ENCODE measurements at places on chromosomes 11 and 22. TPM values are rescaled to one million over a fixed set of nuclear protein-coding genes. Genes with fewer than 3 reads are reported as not detected.

- DNase-seq = no peak
Observed at GRCh38 chr11:134613646-134614045, 201.6 kb upstream of the B3GAT1 start.

The CCDC89 gene
- total RNA-seq = not detected

DNA sequence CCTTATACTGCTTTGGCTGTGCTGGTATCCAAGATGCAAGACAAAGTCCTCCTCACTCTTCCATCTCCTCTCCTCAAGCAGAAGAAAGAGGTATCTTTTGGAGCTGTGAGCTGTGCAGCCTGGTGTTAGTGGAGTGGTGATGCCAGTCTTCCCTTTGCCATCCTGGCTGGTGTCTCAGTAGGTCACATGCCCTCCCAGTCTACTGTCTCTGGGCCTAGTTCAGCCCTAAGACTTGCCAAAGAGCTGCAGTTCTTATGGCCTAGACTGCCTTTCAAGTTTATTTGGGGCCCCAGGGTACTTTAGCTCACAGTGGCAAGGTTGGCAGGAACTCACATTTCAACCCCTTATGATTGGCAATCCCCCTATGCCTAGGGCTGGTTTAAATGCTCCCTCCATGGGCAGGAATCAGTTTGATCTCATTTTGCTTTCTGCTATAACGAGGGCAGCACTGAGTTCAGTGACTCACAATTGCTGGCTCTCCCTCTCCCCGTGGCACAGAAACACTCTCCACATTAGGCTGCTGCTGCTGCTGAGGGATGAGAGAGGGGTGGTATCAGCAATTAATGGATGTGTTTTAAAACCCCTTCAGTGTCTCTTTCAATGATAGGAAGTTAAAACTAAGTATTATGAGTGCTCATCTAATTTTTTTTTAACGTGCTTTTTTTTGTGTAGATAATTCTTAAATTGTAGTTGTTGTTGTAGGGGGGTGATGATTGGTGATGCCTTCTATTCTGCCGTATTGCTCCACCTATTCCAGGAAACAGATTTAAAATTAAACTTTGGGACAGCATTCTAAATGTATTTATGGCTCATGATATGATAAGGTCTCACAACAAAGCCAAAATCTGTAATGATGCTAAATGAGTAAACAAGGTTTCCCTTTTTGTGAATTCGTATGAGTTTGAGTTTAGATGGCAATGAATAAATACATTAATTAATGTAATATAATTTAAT lies 1295.0 kb downstream of the JRKL start:
- DNase-seq = no peak

The MIAT gene
- 0.33 TPM for total RNA-seq

DNA sequence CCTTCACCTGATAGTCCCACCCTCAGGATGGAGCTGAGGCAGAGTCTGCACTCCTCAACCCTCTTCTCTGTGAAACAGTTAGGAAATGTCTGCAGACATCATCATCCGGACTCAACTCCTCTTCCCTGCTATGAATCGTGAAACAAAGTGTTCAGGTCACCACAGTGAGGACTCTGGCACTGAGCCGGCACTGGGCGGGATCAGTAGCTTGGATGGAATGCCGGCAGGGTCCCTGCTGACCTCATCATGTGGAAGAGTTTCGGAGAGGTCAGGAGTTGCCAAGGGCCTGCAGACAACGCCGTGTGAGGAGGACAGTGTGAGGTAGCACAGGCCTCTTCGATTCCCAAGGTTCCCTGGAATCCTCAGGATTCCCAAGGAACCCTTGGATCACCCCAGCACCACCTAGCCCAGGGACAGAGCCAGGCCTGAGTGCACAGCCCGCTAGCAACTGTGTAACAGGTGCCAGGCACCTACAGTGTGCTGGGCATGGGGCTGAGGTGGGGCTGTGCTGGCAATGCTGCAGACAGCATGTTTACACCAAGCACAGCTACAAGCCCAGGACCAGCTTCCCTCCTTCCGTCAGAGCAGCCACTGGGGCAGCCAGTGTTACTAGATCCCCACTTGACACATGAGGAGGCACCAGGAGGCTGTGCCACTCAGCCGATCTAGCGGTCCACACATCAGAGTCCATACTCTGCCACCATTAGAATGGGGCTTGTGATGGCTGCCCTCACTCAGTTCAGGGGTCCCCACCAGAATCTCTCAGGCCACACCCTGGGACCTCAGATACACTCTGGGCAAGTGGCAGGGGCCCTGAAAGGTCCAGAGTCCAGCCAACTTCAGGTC lies 693 bp upstream of the LINC01488 start:
- DNase-seq = no peak

The TCN2 gene
- total RNA-seq = not detected

DNA sequence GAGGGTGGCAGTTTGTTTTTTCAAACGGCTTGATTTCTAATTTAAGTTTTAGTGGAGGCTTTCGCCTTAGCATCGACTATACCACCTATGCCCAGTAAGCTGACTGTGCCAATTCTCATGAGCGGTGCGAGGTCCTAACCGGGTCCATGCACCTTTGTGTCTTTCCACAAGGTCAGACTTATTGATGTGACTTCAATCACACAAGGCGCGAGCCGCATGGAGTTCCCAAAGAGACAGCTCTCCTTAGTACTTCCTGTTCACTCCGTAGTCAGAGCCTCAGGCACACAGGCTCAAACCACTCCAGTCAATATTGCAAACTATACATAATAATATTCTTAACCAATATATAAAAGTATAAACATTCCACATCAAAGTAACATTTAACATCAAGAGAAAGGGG lies 18.2 kb downstream of the ST14 start:
- DNase-seq = no peak

DNA sequence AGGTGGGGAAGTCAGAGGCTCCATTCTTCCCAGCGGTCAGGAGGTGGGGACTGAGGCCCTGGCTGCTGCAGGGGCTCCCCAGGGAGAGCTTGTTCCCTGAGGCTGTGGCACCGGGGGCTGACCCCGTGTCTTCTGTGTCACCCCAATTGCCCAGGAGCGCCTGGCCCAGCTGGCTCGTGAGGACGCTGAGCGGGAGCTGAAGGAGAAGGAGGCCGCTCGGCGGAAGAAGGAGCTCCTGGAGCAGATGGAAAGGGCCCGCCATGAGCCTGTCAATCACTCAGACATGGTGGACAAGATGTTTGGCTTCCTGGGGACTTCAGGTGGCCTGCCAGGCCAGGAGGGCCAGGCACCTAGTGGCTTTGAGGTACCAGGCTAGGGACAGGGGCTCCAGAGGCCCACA lies 53.2 kb downstream of the MYO7A start:
- no peak for DNase-seq

The MMP11 gene
- 2.0 TPM for total RNA-seq

GRCh38 chr11:19284881-19285280 lies 44.1 kb upstream of the E2F8 start:
- DNase-seq = no peak

- DNase-seq = no peak
Observed at GRCh38 chr11:74951226-74951625, 2.2 kb downstream of the SPCS2 start.

The CENPM gene
- 60.6 TPM for total RNA-seq

GRCh38 chr11:14835496-14836492 lies 56.2 kb downstream of the CYP2R1 start:
- peak; percentile 41 for DNase-seq

The CD248 gene
- total RNA-seq = not detected

GRCh38 chr11:128804481-128804880 lies 62.6 kb downstream of the KCNJ1 start:
- DNase-seq = no peak

The GLB1L2 gene
- total RNA-seq = 11.6 TPM

The APOL5 gene
- not detected for total RNA-seq

DNA sequence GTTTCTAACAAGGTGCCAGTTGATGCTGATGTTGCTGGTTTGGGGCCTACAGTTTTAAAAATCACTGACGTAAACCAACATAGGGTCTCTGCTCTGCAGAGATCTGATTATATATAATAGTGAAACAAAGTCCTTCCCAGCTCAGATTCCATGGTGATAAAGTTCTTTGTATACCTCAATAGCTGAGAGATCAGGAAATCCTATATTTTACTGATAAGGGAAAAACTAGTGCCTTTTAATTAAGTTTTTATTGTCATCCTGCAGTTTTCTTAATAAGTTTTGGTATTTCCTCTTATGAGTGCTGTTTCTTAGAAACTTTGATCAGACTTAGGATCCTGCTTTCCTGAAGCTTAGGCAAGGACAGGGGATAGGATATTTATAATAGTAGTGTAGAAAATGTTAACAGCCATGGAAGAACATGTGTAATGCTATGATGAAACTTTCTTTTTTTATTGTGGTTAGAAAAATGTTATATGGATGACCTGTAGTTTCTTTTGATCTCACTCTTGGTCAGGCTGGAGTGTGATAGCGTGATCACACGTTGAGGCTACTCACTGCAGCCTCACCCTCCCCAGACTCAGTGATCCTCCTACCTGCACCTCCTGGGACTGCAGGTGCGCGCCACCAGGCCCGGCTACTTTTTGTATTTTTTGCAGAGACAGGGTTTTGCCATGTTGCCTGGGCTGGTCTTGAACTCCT lies 14.1 kb downstream of the CAPRIN1 start:
- DNase-seq = no peak

The CCND1 gene
- 60.7 TPM for total RNA-seq

The BATF2 gene
- total RNA-seq = not detected

The ROM1 gene
- 2.5 TPM for total RNA-seq

- DNase-seq = peak; percentile 33
Observed at GRCh38 chr11:59822989-59823566, 12.5 kb upstream of the MRPL16 start.

- DNase-seq = no peak
Observed at GRCh38 chr11:67283481-67283963, 5.6 kb upstream of the ANKRD13D start.

DNA sequence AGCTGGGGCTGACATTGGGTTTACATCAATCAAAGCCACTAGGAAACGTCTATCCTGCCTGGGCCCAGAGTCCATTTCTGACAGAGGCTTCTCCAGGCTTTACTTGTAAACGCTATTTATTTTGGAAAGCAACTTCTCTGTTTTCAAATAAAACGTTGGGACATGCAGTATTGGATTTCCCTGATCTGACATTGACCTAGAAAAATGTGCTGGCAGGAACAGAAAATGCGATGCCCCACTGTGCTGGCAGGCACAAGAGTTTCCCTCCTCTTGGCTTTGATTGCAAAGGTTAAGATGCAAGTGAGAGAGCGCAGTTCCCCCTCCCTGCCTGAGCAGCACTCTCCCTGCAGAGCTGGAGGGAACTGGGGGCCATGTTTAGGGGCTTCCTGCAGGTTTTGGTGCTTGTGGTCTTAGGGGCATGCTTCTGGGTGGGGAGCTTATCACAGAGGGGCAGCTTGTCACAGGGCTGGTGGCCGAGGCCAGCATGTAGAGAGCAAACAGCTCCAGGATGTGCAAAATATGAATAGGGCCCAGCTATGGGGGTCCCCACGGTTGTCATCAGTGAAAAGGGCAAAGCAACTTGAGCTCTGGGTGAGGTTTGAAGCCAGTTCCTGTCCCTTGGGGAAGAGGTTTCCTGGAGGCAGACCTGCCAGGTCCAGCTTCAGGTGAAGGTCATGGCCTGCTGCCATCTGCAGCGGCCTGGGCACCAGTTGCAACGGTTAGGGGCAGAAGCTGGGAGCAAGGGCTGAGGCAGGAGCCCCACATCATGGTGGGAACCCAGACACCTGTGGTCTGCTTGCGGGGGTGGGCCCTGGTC lies 42.3 kb upstream of the DKK3 start:
- peak; percentile 87 for DNase-seq

The MEN1 gene
- total RNA-seq = 9.2 TPM

DNA sequence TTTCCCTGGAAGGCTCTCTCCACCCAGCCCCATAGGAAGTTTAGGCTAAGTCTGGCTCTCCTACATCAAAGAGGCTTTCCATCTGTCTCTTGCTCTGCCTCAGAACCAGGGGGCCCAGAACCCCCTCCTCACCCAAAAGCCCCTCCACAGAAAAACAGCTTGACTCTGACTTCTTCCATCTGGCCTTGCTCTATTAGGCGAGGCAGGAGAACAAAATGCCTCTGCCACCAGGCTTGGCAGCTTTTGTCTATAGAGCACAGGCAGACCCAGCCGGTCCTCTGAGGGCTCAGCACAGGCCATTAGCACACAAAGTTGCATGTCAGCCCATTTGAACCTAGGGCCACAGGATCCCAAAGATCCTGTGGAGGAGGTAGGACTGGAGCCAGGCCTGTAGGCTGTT lies 75.7 kb upstream of the SUSD2 start:
- DNase-seq = no peak

The GPR83 gene
- total RNA-seq = not detected

DNA sequence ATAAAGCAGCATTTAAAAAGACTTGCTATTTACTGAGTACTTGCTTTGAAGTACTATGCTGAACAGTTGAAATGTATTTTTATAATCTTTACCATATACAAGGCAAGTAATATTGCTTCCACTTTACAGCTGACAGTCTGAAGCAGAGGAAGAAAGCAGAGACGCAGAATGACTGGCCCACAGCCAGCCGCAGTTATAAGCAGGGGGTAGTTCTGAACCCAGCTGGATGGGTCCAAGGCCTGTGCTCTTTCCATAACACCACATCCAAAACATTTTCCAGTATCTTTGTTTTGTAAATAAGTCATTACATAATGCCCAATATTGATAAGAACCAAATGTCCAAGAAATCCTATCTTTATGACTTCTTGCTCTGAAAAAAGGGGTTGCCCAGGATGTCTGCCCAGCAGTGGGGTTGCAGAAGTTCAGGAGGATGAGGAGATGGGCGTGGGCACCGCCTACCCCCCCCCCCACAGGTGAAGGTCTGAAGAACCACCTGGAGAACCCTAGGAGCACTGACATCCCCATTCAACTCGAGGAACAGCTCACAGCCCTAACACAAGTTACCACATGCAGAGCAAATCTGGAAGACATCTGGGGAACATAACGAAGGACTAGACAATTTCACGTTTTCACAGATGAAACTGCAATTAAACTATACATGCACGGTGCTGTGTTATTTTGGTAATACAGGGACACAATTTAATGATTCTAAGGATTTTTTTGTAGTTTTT lies 24.2 kb upstream of the YPEL1 start:
- no peak for DNase-seq

- no peak for DNase-seq
Observed at GRCh38 chr11:122173587-122173986, 57.6 kb upstream of the BLID start.

The MOGAT2 gene
- not detected for total RNA-seq

GRCh38 chr11:114165326-114166230 lies 106.1 kb downstream of the ZBTB16 start:
- no peak for DNase-seq

- peak; percentile 58 for DNase-seq
Observed at GRCh38 chr22:19629720-19630419, 84.4 kb upstream of the SEPTIN5 start.
